ENCODE measurements at places on chromosomes 11 and 22. TPM values are rescaled to one million over a fixed set of nuclear protein-coding genes. Genes with fewer than 3 reads are reported as not detected.

The DDX25 gene
- total RNA-seq: not detected

- no peak for DNase-seq
Measured at GRCh38 chr11:76172583-76172982, 33.7 kb downstream of the WNT11 start.

DNA sequence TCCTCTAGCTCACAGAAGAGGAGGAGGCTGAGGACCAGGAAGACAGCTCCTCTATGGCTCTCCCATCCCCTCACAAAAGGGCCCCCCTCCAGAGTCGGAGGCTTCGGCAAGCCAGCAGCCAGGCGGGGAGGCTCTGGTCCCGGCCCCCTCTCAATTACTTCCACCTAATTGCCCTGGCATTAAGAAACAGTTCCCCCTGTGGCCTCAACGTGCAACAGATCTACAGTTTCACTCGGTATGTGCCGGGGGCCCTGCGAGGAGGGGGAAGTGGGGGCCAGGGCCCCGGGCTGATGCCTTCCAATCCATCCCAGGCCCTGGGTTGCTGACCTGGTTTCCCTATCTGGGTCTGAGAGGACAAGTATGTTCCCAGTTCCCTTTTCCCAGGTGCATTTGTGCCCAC is 7.9 kb downstream of the FOXR1 start:
- no peak for DNase-seq

- DNase-seq: no peak
Measured at GRCh38 chr11:128900468-128900867, 9.3 kb downstream of the KCNJ5 start.

Data from natural killer cell (primary cell).